Activated naive CD8-positive, alpha-beta T cell treated with anti-CD3 and anti-CD28 coated beads, Interleukin-2, amount 10 ng/mL, durations not matched to agents 7 days and 5 days (primary cell): ENCODE measurements at places on chromosomes 2 and 18.

- DNase-seq = no peak
Observed at GRCh38 chr2:229909090-229909489, 12.7 kb downstream of the TRIP12 start.

DNA sequence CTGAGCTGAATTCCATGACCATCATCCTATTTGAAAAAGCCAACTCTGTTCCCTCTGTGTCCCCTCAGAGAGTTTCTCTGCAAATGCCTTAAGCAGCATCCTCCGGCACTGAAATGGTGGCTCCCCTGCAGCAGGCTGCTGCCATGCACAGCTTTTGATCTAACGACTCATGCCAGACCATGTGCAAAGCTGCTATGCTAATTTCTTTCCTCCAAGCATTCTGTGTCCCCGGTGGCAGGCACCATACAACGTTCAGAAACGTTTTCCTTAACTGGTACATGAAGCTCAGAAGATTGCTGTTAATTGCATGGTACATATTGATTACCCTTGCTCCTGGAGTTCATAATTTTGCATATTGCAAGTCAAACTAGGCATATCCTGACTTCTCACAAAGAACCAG, 336.8 kb downstream of the RBM43 start:
- no peak for DNase-seq

DNA sequence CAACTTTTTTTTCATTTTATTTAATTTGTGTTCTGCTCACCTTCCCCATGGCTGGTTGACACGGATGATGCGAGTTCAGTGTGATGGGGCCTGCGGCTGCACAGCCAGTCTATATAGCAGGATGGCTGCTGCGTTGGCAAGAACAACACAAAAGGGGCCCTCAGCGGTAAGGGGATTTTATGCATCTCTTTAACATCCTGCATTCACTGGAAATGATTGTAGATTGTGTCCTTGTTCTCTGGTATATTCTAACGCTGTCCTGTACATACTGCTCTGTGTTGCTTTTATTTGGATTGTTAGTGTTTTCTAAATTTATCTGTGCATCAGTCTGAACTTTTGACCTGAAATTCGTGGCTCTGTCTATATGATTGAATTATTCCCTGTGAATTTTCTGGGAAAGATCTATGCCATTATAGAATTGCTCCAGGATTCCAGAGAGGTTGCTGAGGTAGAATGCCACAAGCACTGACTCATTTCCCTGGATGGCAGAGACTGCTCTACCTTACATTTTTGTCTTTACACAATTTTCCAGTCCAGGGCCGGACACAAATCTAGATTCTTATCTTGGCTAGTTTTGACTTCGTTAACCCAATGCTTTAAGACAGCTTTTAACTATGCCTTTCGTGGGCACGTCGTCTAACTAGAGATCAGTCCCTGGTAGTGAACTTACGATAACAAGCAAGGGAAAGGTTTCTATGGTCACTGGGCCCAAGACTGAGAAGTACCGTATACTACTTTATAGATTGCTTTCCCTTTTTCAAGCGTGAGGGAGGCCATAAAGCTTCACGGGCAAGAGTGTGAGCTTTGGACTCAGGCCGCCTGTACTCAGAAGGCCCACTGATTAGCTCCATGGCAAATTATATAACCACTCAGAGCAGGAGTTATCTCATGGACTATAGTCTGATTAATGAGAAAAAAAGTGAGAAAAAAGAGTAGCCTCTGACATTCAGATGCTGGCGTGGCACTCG, at the start of gene CRYGC:
TSS of gene CRYGC (minus strand) at position 85 of the 968 bp plus-strand sequence. CDS start at position 49, 36 bp downstream.
- DNase-seq = no peak

DNA sequence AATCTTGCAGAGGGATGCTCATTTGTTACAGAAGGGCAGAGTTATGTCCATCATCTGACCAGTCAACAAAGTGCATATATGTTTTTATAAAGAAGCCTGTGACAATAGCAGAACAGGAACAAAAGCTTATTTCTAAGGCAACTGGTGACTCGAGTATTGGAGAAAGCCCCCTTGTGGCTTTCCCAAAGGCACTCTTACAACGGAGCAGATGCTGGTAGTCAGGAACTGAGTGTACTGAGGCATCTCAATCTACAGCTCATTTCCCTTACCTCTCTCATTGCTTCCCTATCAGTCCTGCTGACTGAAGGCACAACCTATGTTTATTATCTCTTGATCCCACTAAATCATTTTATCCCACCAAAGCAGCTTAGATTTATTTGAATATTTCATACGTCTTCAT, 557.1 kb upstream of the CHAC2 start:
- DNase-seq = no peak

DNA sequence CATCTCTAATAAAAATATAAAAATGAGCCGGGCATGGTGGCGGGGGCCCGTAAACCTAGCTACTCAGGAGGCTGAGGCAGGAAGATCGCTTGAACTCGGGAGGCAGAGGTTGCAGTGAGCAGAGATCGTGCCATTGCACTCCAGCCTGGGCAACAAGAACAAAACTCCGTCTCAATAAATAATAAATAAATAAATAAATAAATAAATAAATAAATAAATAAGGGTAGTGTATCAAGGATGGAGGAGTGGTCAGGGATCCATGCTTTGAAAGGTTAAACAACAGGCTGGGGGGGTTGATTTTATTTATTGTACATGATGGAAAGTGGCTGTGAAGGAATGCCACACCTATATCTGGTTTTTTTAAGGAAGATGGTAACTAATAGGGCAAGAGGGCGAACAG, 63.2 kb downstream of the AP1S3 start:
- no peak for DNase-seq

DNA sequence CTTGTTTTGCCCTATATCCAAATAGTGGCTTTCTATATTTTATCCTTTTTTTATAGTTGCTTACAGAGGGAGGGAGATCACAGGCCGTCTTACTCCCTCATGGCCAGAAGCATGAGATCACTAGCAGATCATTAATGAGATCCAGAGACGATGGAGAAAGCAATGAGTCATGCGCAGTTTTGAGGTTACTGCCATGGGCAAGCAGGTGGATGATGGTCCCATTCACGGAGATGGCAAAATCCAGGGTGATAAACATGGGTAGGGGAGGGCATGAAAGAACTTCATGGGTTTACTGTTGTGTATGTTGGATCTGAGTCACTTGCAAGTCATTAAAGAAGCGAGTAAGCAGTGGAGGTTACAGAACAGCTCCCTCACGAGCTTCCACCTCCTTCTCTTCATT, 60.4 kb downstream of the C18orf63 start:
- DNase-seq = no peak

GRCh38 chr2:78979380-78980151, 45.9 kb upstream of the REG3G start:
- no peak for DNase-seq

DNA sequence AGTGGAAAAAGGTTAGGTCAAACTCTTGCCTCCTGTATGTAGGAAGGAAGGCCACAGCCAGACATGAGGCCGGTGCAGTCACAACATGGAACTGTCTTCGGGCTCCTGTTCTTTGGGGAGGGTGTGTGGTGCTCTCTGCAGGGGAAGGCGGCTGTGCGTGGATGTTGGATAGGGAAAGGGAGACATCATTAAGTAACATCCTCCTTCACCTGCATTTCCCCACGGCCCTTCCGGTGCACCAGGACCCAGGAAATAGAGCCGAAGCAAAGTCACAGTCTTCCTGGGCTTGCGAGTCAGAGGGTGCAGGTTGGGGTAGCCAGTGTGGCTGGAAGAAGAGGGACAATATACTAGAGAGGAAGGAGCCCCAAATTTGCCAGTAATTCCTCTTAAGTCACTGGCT, 78.9 kb upstream of the SMAD7 start:
- no peak for DNase-seq

GRCh38 chr2:234378440-234378839, 118.4 kb downstream of the ARL4C start:
- DNase-seq = no peak

DNA sequence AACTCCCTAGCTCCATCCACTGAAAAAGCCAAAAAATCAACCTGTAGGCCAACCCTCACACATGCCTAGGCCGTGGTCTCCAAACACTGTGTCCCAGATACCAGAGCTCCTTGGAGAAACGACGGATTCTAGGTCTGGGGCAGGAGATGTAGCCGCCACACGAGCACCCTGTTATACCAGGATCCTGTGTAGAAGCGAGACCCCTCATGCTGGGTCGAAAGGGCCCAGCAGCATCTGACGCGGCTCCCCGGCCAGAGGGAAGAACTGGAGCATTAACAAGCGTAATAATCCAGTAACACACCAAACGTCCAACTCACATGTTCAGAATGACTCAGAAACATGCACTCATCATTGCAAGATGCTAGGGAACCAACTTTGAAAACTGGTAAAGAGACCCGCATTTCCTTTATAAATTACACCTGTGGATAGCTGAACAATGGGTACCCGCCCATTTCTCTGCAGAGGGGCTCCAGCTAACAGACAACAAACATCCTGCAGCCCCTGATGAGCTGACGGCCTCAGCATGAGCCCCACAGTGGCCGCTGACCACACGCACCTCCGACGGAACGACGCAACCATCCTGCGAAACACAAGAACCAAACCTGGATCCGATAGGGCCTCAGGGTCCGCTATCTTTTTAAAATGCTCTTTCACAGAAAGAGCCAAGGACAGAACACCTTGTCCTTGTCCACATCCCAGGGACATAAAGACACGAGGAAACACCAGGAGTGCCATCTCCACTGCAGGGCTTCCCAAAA, 14.2 kb downstream of the SLC66A2 start:
- no peak for DNase-seq

DNA sequence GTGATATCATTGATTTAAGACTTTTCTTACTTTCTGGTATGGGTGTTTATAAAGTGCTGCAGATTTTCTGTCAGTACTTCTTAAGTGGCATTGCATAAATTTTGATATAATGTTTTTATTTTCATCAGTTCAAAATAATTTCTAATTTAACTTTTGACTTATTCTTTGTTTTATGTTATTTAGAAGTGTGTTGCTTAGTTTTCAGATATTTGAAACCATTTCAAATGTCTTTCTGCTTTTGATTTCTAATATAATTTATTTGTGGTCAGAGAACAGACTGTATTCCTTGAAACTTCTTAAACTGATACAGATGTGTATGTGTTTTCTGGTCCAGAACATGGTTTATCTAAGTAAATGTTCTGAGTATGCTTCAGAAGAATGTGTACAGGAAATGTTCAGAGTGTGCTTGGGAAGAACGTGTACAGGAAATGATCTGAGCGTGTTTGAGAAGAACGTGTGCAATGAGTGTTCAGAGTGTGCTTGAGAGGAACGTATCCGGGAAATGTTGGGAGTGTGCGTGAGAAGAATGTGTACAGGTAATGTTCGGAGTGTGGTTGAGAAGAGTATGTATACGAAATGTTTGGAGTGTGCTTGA, 265.7 kb upstream of the HS6ST1 start:
- no peak for DNase-seq

- DNase-seq = no peak
Observed at GRCh38 chr2:6906165-6906741, 11.0 kb upstream of the RNF144A start.

GRCh38 chr2:174445248-174445647, 41.6 kb downstream of the GPR155 start:
- DNase-seq = no peak

GRCh38 chr2:176293334-176293733, 24.1 kb downstream of the MTX2 start:
- DNase-seq = no peak

DNA sequence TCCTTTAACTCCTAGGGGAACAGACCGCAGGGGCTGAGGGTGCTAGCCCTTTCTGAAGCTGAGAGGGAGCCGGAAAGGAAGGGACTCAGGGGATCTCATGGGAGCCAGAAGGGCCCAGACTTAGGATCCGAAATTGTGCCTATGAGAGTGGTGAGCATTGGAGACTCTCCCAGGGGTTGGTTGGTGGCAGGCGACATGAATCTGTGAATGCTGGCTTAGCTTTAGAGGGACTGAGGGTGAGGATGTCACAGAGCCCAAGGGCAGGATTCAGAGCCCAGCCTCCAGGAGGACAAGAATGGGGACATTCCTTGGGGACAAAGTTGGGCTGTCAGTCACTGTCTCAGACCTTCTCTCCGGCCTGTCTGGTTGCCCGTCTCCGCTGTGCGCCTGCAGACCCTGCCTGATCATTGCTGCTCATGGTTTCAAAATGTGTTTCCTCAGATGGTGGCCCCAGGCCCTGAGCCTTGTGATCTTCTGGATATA, 17.5 kb downstream of the GNLY start:
- DNase-seq = no peak

GRCh38 chr2:9993488-9994165, 42.1 kb downstream of the GRHL1 start:
- no peak for DNase-seq

DNA sequence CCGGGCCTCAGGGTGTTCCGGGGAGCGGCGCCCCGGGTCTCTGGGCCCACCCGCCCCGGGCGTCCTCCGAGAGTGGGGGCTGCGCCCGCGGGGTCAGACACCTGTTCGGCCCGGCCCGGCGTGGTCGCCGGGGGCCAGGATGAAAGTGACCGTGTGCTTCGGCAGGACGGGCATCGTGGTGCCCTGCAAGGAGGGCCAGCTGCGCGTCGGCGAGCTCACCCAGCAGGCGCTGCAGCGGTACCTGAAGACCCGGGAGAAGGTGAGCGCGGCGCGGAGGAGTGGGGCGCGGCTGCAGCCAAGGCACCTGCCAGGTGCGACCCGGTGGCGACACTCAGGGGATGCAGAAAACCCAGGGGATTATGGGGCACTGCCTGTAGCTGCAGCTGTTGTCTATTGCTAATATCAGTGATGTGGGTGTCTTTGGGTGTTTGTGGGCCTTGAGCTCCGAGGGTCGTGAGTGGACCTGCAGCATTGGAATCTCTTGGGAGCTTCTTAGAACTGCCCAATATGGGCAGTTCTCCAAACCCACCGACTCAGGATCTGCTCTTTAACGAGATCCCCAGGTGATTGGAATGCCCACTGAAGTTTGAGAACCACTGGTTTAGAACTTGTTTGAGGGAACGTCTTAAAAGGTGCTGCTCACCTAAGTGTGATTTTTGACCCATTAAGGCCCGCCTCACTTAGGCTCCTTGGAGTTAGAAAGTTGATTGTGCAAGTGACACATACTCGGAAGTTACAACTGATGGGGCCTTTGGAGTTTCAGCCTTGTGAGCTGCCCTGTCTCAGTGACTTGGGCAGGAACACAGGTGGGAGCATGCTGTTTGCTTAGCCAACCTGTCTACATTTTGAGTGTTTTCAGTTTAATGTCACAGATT, 823 bp downstream of the PARD3B start:
- no peak for DNase-seq

DNA sequence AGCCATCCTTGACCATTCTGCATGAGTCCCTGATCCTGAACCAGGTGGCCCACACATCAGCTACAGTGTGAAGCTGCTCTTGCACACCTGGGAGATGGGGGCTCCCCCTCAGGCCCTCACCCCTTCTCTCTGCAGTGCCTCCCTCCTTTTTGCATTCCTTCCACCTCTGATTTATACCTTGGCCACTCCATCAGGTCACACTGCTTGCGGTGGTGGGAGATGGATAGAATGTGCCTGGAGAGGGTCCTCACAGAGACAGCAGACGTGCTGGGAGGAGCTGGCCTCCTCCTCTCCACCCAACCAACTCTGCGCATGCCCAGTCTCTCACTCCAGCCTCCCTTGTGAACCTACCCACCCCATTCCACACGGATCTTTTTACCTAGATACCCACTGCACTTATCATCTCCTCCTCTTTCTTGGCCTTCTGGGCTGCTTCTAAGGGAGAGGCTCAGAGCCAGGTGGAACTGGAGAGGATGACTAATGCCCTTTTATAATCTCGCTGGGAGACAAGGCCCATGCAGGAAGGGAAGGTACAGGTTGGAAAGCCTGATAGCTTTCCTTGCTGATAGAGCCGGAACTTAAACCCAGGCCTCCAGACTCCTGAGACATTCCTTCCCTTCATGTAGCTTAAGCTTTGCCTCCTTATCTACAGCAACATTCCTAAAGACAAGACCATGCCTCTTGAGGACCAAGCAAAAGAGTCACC, 205.1 kb downstream of the ZBTB7C start:
- DNase-seq = no peak
